ENCODE measurements at places on chromosomes 6 and 20.
A peak's percentile ranks its signal among the peaks of the same experiment; 100 is the strongest.

DNA sequence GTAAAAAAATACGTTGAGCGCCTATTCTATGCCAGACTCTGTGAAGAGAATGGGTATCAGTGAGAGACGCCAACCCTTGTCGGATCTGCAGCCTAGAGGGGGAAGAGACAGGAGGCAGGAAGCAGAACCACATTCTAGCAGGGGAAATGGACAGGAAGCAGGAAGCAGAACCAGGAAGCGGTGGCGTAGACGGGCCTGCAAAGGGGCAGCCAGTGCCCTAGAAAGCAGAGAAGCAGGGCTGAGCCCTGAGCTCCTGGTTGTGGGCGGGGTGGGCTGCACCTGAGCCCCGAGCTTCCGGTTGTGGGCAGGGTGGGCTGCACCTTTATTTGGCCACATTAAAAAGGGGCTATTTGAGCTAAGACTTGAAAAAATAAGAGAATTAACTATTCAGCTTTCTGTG lies 71.9 kb downstream of the FAM120B start:
- no peak for DNase-seq

GRCh38 chr6:170297576-170298330 lies 6.9 kb upstream of the DLL1 start:
- no peak for DNase-seq

GRCh38 chr6:16559071-16559470 lies 202.2 kb downstream of the ATXN1 start:
- no peak for DNase-seq

- DNase-seq = no peak
These were observed 75.9 kb downstream of the ERMARD start for GRCh38 chr6:169827290-169827717.

GRCh38 chr6:10268611-10269310 lies 146.1 kb downstream of the TFAP2A start:
- DNase-seq = no peak

DNA sequence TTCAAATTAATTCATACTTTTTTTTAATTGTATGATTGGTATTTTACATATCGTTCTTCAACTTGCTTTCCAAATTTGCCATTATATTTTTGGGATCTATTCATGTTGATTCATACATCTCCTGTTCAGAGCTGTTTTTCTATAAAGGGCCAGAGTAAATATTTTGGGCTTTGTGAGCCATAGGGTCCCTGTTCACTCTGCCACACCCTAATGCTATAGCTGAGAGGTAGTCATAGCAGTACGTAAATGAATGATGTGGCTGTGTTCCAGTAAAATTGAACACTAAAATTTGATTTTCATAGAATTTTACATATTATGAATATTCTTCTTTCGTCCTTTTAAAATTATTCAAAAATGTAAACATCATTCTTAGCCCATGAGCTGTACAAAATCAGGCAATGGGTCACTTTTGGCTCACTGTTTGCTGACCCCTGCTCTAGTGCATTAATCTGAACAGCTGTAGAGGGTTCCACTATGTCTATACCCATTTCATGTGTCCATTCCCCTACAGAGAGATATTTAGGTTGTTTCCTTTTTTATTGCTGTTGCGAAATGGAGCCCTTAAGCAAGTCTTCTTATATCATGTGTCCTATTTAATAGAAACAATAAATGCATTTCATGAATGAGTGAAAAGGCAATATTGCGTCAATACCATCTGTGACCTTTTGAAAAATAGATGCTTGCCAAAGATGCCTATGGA lies 136.4 kb upstream of the SALL4 start:
- no peak for DNase-seq

DNA sequence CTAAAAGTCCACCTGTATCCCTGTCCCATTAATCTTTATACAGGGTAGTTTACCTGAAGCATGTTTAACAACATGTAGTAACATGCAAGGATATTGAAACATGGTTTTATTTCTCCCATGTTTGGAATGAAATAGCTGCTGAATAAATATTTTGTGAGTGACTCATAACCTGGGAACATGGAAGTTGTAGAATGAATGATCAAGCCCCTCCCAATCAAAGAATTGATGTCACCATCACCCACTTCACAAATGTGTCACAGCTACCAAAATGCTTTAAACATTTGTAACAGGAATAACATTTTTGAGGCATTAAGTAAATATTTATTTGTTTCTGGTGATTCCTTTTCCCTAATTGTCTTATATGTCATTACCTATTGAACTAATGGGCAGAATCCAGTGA lies 58.9 kb upstream of the TNFAIP3 start:
- DNase-seq = no peak

DNA sequence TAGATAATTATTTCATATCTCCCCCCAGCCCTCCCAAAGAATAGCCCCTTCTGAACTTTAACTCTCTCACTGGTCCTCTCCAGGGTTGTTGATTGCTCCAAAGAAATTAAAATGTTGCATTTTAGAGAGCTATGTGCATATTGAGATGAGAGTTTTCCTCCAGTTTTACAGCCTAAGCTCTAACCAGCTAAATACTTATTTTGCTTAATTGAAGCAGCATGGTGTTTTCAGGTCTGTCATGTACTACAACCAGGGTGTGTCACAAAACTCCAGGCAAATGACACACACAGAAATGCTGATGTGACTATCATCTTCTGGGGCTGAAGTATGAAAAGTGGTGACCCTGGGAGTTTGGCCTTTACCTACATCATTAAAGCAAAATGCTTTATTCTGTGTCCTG lies 196.8 kb upstream of the STXBP5 start:
- no peak for DNase-seq

- no peak for DNase-seq
These were observed 265.8 kb upstream of the GJE1 start for GRCh38 chr6:141866731-141867497.

GRCh38 chr6:157281570-157281969 lies 41.7 kb downstream of the TMEM242 start:
- no peak for DNase-seq

DNA sequence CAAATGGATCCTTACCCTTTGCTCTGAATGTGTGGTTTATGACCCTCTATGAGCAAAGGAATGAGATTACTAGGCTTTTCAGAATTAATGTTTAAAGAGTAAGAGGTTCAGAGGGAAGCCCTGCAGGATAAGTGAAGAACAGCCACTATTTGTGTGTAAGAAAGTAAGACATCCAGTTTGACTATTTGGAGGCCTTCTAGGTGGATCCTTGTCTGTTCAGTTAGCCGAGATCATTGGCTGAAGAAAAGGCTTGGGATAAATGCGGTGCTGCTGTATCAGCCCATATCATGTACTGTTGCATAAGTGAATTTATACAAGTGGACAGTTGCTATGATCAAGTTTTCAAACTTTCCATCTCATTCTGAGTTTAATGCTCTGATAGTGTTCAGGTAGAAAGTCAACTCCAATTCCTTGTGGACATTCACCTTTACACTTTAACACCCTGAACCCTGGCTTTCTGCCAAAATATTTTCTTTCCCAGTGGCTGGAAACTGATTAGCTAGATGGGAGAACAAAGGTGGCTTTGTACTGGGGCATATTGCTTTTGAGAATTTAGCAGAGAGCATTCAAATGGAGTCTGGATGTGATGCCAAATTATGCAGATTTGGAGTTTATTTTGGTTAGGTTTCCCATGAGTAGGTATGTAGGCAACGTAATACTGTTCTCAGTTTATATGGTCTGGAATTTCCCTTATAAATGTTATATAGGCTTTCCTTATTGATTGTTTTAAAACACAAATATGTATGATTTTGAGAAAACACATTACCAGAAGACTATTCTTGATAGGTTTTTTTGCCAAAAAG lies 15.0 kb downstream of the PARD6B start:
- no peak for DNase-seq

- DNase-seq = no peak
These were observed 422.7 kb downstream of the CD83 start for GRCh38 chr6:14540276-14540675.

DNA sequence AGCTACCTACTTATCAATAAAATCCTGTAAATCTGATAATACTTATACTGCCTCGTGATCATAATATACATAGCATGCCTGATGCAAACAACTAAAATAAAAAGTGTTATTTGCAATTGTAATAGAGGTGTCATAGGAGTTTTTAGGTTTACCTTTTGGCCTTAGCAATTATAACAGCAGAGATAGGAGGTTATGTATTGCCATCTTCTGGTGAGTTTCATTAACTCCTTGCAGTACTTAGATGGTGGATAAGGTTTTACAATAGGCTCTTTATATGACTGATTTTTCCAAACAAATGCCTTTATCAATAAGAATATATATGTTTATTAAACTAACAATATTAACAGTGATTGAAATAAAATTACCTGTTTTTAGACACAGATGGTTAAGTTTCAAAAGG lies 27.8 kb upstream of the MYCT1 start:
- no peak for DNase-seq

DNA sequence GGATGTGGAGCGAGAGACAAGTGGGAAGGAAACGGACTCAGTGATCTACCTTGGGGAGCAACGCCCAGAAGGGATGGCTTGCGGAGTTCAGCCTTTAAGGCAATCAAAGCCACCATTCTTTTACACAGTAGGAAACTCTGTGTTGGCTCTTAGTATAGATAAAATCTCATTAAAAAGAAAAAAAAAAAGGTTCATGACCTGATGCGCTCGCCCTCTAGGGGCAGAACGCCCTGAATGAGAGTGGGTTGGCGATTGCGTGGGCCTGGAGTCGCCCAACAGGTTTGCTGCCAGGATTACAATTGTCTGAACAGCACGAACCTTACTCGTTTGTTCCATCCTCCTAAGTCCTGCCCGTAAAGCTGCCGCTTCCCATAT lies 1.2 kb downstream of the TPD52L1 start:
- DNase-seq = peak; percentile 55

- DNase-seq = no peak
These were observed 72.6 kb upstream of the ZNF184 start for GRCh38 chr6:27545271-27546046.

DNA sequence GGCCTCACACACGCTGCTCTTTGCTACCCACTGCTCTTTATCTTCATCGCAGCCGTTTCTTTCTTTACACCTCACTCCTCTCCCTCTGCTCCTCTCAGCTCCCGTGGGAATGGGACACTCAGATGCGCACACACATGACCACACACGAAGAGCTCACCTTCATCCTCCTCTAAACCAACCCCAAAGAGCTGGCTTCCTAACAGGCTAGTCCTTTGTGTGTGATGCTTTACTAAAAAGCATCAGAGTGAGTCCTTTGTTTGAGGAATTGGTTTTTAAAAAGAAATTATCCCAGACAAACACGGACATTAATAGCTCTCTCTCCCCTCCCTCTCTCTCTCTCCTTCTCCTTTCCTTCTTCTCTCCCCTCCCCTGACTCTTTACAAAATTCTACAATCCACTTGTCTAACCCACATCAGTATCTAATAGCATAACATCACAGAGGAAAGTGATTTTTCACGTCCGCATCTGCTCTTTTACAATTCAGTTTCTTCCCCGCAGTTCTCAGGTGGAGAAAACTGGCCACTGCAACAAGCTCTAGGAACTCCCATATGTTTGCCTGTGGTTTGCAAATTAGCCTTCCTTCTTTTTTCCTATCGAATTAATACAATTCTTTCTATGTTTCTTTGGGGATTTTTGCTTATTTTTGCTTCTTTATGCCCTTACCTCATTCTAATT lies 306.8 kb upstream of the CNR1 start:
- no peak for DNase-seq

GRCh38 chr6:40389254-40389653 lies 197.9 kb downstream of the LRFN2 start:
- no peak for DNase-seq

DNA sequence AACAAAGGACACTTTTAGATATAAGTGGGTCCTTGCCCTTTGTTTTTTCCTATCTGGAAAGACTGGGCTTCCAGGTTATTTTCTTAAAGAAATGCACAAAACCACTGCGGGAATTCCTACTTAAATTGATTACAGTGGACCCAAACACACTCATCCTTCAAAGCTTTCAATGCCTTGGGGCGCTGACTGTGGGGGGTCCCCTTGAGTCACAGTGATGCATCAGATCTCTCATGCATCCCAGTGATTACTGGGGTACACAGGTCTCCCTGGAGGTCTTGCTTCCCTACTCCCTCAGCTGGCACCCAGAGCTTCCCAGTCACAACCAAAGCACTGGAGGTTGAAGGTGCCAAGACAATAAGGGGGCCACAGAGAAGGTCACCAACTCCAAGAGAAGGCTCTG lies 20.7 kb downstream of the ABHD12 start:
- DNase-seq = no peak

GRCh38 chr20:36148439-36148838 lies 6.1 kb upstream of the EPB41L1 start:
- DNase-seq = no peak

DNA sequence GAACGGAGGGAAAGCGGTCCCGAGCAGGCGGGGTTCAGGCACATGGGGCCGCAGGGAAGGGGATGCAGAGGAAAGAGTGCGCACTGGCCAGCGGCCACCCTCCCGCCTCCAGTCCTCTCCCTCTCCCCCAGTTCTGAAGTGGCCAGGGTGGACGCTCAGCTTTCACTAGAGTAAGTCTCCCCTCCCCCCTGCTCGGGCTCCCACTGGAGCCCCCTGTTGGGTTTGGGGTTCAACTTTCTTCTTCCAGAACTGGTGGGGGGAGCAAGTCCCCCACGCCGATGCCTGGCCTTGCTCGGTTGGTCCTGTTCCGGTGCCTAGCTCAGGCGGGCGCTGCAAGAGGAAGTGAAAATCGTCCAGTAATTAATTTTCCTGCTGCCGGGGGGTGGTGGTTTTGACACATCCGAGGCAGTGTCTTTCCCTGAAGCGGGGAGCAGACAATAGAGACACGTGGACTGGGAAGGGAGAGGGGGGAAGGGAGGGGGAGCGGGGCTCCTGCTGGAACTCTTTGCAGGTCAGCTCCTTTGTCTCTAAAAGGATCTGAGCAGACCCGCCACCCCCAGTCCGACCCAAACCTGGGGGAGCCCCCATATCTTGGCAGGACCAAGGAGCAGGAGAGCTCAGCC lies 824 bp upstream of the SCRT2 start:
- peak; percentile 70 for DNase-seq

- DNase-seq = peak; percentile 63
These were observed 27.0 kb downstream of the TRIM27 start for GRCh38 chr6:28896505-28897368.

GRCh38 chr20:55283889-55284288 lies 721.4 kb downstream of the CBLN4 start:
- DNase-seq = no peak

DNA sequence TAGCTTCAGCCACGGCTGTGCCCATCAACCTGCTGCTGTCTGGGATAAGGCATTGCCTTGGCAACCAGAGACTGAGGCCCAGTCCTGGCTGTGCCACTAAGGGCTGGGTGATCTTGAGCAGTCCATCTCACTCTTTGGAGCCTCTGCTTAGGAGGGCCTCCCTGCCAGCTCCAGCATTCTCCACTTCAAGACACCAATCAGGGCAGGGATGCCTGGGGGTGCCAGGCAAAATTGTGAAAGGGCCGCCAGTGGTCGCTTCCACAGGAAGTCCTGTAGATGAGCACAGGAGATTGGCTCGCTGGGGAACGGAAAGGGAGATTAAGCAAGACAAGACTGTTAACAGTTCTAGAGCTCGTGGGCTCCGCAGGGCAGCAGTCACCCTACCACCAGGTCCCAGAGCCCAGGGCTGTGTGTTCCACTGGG lies at the start of gene RAB44:
TSS of gene RAB44 (plus strand) at position 346 of the 423 bp plus-strand sequence. CDS start 6,410 bp downstream, outside the sequence.
- DNase-seq = peak; percentile 5

GRCh38 chr6:165605901-165606739 lies 56.9 kb downstream of the PDE10A start:
- no peak for DNase-seq

Measured in pancreas (tissue), 10 donors.